ENCODE measurements at places on chromosomes 6 and 20.

- DNase-seq: no peak
Measured at GRCh38 chr20:47673671-47673955, 111.7 kb downstream of the SULF2 start.

- no peak for DNase-seq
Measured at GRCh38 chr6:15264902-15265761, 19.3 kb downstream of the JARID2 start.

GRCh38 chr6:131966443-131966842 lies 15.3 kb upstream of the CCN2 start:
- no peak for DNase-seq

GRCh38 chr20:46929902-46930301 lies 35.3 kb downstream of the EYA2 start:
- DNase-seq: no peak

- DNase-seq: no peak
Measured at GRCh38 chr6:90989763-90990162, 402.9 kb upstream of the MAP3K7 start.

DNA sequence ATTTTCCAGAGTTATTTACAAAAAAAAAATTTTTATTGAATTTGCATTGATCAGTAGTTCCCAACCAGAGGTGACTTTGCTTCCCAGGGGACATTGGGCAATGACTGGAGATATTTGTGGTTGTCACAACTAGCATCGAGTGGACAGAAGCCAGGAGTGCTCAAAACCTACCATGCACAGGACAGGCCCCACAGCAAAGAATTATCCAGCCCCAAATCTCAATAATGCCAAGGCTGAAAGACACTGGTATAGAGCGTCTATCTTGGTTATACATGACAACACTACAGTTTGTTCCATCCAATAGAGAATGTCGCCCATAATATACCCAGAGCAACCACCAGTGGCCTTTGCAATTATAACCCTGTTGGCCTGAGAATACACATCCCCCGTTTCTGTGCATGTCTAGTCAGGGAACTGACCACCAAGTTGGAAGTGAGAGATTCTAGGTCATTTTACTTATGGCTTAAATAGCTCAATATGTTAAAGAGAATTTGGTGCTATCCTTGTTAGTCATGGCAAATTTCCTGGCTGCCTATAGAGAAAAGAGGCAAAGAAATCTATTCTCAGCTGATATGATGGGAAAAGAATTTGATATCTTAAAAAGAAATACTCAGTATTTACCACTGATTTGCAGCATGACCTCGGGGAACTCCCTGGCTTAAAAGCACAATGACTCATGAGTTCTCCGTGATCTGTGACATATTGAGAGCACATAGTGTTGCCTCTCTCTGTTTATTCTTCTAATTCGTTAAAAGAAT lies 76.0 kb upstream of the ADTRP start:
- no peak for DNase-seq

GRCh38 chr6:105869835-105870440 lies 216.2 kb upstream of the PRDM1 start:
- no peak for DNase-seq

GRCh38 chr20:35604449-35604747 lies 11.2 kb upstream of the SPAG4 start:
- DNase-seq: peak; percentile 43

DNA sequence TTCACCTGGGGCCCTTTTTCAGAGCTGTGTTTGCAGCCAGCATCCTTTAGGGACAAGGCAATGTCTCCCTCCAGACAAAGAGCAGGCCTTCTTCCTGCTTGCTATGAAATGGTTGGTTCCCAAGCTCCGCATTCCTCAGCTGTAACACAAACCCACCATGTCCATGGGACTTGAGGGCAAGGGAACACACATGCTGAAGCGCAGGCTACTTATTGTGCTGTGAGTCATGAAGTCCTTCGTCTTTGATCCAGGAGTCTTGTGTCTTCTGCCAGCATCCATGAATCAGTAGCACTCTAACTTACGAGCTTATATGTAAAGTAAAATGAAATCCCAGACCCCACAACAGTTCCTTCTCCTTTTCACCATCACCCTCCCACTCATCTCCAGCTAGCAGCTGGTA lies 59.0 kb downstream of the ANKRD60 start:
- no peak for DNase-seq

DNA sequence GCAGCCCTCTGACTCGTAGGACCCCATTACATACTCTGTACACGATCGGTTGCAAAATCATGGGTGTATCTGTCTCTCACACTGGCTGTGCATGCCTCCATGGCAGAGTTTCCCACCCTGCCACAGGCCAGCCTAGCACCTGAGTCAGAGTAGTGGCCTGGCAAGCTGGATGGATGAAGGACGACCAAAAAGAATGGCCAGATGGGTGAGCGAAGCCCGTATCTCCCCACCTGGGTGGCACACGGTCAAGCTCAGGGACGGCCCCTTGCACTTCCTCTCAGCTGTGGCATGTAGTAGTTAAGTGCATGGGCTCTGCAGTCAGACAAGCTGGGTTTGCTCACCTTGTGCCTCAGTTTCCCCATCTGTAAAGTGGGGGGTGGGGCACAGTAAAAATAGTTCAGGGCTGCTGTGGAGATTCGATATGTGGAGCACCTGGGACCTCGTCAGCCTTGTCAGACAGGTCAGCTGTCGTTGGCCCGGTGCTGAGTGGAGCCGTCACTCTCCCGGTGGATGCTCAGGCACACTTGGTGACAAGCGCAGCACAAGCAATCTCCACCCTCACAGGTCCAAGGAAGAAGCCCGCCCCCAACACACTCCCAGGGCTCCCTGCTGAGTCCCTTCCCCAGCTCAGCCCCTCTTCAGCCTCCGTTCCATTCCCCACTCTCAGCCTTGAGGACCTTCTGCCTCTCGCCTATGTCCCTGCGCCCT lies 12.6 kb downstream of the CPNE5 start:
- DNase-seq: no peak

- DNase-seq: no peak
Measured at GRCh38 chr6:10610289-10610688, 84.1 kb downstream of the C6orf52 start.

- no peak for DNase-seq
Measured at GRCh38 chr6:169428532-169428931, 174.9 kb upstream of the THBS2 start.

GRCh38 chr6:139877828-139878405 lies 503.5 kb upstream of the CITED2 start:
- DNase-seq: no peak

DNA sequence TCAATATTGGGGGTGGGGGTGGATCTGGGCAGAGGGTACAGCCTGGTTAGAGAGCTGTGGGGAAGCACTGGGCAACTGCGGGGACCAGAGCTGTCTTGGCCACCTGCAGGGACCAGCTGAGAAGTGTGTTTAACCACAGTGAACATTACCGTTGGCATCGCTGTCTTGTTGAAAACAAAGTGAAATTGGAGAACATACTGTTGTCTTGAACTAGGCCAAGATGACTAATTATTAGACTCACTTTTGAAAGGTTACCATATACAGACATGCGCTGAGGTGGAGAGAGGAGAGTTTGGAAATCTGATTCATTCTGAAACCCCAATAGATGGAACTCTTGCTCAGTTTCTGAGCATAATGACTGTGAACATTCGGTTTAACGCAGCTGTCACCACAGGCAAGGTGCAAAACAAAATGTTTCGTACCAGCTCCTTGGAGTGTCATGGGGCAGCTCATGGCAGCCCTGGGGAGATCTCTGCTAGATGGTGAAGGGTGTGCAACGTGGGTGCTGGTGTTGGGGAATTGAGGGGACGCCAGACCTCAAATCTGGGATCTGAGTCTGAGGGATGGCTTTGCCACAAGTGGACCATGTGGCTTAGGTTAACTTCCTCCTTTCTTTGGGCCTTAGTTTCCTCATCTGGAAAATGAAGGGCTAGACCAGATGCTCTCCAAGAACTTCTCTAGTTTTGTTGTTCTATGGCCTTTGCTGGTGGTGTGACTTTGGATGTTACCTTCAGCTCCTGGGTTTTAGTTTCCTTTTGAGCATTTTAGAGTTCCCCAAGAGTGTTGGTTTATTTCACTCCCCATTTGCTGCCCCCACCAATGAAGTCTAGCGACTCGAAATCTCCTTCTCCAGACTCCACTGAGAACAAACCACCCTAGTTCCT lies 24.6 kb upstream of the GTSF1L start:
- DNase-seq: no peak

- DNase-seq: no peak
Measured at GRCh38 chr6:61810047-61810446, 476.0 kb downstream of the KHDRBS2 start.

GRCh38 chr20:45781391-45781931 lies 10.2 kb downstream of the WFDC3 start:
- DNase-seq: no peak

GRCh38 chr20:58702161-58702510 lies 9.5 kb downstream of the NPEPL1 start:
- no peak for DNase-seq

- DNase-seq: no peak
Measured at GRCh38 chr6:158465747-158466146, 94.1 kb upstream of the TMEM181 start.

DNA sequence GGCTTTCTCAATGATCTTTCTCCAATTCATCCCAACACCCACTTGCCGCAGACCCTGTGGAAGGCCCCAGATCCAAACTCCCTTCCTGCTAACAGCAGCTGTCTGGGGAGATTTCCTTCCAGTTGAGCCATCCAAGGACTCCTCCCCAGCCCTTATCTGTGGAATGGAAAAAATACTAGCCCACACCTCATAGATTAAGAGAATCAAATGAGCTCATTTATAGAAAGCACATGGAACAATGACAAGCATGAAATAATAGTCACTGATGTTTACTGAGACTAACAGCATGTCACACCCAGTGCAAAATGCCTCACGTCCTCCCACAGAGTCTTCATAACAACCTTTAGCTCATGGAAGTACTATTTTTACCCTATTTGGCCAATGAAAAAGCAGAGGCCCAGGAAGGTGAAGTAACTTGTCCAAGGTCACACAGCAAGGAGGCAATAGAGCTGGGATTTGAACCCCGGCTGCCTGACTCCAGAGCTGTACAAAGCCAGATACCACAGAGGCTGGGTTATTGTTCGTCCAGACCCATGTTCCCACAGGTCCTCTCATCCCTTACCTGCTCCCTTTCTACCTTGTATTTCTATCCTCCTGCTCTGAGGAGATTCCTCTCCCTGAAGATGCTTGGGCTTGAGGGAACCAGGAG lies 23.4 kb upstream of the PTGIS start:
- no peak for DNase-seq

GRCh38 chr6:46652232-46652602 lies 401 bp downstream of the CYP39A1 start:
- no peak for DNase-seq

- no peak for DNase-seq
Measured at GRCh38 chr6:168248148-168248620, 71.4 kb downstream of the DACT2 start.

- DNase-seq: no peak
Measured at GRCh38 chr20:391041-391711, 10.6 kb downstream of the TRIB3 start.

- no peak for DNase-seq
Measured at GRCh38 chr6:40585651-40586269, 1.4 kb downstream of the LRFN2 start.

GRCh38 chr20:14127514-14128223 lies 132.4 kb downstream of the MACROD2 start:
- DNase-seq: no peak

- DNase-seq: no peak
Measured at GRCh38 chr6:70686548-70687133, 19.0 kb downstream of the SMAP1 start.

DNA sequence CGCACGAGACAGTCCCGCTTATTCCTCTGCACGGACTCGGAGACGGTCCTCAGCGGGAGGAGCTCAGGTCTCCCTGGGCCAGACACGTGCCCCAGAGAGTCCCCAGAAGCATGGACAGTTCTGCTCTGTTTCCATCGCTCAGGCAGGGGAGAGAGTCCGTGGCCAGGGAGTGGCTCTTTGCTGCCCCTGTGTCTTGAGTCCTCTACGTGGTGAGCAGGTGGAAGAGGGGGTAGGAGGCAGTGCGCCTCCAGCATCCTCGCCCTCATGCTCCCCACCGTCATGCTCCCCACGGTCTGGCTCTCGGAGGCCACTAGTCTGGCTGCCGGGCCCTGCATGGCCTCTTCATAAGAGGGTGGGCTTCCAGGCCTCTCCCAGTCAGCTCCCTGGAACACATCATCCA lies 8.9 kb downstream of the TAGAP start:
- DNase-seq: no peak

- no peak for DNase-seq
Measured at GRCh38 chr6:84687431-84687830, 77.0 kb downstream of the TBX18 start.

DNA sequence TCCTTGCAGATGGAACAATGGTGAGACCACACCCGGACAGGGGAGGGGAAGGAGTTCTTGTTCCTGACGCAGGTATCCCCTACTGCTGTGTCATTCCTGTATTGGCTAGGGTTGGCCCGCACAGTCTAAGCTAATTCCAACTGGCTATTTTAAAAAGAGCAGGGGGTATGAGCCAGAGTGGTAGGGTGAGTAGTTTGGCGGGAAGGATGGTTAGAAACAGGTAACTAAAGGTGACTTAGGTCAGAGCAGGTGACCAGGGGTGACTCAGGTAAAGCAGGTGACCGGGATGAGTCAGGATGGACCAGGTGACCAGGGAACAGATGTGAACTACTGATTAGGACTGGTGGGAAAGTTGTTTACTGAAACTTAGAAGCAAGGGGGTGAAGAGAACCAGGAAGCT lies 58.0 kb downstream of the ZNF292 start:
- no peak for DNase-seq

- DNase-seq: no peak
Measured at GRCh38 chr6:113629256-113629655, 227.9 kb upstream of the MARCKS start.

DNA sequence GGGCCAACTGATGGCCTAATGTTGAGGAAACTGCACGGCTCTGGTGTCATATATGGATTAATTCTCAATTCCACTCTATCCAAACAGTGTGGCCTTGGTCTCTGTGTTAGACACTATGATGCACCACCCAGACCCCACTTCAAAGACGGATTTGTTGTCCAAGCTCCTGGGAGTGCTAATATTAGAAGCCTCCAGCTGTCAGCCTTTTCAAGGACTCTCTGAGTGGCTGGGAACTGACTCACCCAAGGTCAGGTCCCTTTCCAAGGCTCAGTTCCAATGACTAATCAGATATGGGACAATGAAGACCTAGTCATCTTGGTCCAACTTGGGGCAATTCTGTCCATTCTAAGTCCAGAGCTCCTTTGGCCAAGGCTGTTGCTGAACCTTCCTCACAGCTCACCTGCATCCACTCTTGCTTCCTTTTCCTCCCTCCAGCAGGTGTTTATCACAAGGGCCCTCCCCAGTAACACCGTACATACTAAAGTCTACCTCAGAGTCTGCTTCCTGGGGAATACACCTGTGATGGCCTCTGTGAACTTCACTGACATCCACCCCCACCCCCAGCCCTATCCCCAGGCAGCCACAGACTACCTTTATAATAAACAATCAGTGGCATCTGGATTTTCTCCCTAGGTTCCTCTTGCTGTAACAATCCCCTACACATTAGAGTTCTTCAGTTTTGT lies 7.2 kb upstream of the IL20RA start:
- no peak for DNase-seq

- no peak for DNase-seq
Measured at GRCh38 chr6:105968603-105969333, 117.4 kb upstream of the PRDM1 start.

GRCh38 chr6:24882835-24883555 lies 52.8 kb downstream of the RIPOR2 start:
- no peak for DNase-seq
